Cerebellar nuclear complex (tissue), 1 donor: ENCODE measurements at places on chromosomes 2 and 18.

GRCh38 chr2:110707386-110707965 is 24.9 kb upstream of the ACOXL start:
- no peak for DNase-seq

DNA sequence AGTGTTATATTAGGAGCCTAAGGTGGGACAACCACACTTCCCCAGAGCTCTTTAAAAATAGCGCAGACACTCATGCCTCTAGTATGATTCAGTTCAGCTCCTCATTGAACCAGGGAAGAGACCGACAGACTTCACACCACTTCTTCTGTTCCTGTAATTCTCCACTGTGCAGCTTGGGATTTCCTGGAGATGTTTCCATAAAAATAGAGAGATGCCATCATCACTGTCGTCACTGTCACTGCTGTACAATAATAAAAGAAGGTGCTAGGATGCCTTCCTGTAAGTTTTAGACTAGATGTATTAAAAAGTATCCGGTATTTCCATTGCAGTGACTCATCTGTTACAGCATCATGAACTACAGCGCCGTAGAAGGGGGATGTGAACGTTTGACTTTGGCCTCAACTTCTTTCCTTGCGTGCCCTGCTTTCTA is 110.9 kb downstream of the FAM210A start:
- no peak for DNase-seq

DNA sequence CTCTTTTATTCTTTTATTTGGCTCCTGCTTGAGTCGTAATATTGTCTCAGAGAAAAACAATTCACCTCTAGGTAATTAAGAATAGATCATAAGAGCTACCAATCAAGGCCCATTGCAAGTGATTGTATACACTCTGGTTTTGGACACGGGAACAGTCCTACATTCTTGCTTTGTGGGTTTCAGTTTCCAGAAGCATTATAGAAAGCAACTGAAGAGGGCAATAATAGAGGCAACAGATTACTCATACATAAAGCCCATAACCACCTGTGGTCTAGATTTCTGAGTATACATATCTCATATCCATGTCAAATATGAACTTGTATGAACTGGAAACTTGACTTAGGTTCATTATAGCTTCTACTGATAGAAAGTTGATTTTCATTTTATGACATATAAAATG is 65.4 kb downstream of the DIS3L2 start:
- no peak for DNase-seq

GRCh38 chr2:163338270-163338669 is 397.5 kb downstream of the FIGN start:
- no peak for DNase-seq

DNA sequence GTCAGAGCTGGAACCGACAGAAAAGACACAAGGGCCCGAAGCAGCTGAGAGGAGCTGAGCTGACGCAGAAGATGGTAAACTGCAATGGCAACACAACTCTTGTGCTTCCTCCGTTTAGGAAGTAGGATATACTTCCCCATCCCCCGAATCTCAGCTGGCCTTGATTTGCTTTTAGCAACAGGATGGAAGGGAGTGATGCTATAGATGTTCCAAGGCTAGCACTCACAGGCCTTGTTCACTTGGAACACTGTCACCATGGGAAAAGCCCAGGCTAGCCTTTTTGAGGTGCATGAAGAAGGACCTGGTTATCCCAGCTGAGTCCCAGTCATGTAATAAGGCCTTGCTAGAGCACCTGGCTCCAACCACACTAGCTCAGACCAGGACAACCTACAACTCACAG is 26.0 kb downstream of the STAT1 start:
- DNase-seq: no peak

GRCh38 chr2:235930701-235931100 is 237.5 kb downstream of the GBX2 start:
- no peak for DNase-seq

DNA sequence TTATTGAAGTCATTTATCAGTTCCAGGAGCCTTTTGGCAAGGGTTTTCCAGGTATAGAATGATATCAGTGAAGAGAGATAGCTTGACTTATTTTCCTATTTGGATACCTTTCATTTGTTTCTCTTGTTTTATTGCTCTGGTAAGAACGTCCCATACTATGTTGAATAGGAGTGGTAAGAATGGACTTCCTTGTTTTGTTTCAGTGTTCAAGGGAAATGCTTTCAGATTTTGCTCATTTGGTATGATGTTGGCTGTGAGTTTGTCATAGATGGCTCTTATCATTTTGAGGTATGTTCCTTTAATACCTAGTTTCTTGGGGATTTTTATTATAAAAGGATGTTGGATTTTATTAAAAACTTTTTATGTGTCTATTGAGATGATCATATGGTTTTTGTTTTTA is 87.1 kb upstream of the EPAS1 start:
- DNase-seq: no peak

GRCh38 chr2:199148076-199148845 is 309.5 kb downstream of the SATB2 start:
- no peak for DNase-seq

DNA sequence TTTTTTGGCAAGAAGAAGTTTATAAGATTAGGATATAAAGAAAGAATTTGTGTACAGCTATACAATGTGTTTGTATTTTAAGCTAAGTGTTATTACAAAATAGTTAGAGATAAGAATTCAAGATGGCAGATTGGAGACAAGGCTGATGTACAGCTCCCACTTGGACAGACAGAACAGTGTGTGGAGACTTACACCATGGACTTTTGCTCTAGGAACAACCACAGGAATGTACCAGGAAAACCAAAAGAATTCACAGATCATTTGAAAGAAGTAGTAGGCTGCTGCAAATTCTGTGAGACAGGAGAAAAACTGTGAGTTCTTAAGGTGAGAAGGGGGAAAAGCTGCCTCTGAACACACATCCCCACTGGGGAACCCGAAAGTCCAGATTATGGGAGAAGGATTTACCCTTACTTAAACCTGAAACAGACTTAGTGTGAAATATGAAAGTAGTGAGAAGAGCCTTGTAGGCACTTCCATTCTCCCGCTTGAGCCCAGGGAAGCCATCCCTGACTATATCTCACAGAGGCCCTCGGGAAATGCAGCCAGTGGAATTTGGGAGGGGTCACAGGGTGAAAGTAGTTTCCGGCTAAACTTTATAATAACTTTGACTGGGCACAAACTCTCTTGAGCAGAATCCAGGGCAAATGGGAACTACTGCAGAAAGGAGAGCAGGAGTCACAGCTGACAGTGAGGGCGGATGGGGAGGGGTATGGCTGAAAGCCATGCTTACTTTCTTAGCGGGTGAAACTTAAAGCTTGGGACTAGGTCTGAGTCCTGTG is 11.6 kb upstream of the RPRD1A start:
- DNase-seq: no peak

GRCh38 chr2:3624059-3624794 is 29.3 kb downstream of the COLEC11 start:
- DNase-seq: no peak

DNA sequence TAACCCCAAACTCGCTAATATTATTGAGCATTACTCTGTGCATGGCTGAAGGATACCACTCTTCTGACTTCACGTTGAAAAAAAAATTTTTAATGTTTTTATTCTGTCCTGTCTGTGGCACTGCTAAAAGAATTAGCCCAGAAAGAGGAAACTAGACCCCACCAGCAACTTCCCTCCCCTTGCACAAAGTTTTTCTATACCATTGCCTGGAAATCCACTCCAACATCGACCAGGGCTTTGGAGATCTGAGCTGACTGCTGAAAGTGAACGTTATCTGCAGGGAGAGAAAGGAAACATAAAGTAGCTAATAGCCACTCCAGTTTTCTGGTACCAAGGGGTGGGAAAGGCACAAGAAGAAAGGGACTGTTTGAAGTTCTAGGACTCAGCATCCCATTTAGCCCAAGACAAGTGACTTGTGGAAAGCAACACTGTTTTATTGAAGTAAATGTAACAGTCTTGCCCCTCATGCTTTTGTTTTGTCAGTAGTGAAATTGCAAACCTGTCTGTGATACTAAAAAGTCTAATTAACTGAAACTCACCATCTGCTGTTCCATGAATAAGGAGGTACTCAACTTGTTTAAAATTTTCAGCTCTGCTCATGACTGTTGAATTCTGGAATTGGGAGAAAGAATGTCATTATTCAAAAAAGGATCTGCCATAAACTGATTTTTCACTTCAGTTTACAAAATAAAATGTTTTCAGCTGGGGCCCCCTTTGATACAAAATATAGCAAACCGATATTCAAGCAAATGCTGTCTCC is 79.1 kb downstream of the DPP4 start:
- DNase-seq: no peak

GRCh38 chr2:172381275-172382027 is 45.9 kb upstream of the ITGA6 start:
- no peak for DNase-seq

GRCh38 chr2:233350708-233351107 is 3.6 kb upstream of the DGKD start:
- DNase-seq: no peak

- DNase-seq: no peak
These were observed 8.7 kb downstream of the CYP26B1 start for GRCh38 chr2:72138921-72139381.
